Activated gamma-delta T cell treated with anti-CD3 and anti-CD28 coated beads, Interleukin-2, amount 50 U/mL, for 16 hours (primary cell): ENCODE measurements at places on chromosomes 6 and 20.

DNA sequence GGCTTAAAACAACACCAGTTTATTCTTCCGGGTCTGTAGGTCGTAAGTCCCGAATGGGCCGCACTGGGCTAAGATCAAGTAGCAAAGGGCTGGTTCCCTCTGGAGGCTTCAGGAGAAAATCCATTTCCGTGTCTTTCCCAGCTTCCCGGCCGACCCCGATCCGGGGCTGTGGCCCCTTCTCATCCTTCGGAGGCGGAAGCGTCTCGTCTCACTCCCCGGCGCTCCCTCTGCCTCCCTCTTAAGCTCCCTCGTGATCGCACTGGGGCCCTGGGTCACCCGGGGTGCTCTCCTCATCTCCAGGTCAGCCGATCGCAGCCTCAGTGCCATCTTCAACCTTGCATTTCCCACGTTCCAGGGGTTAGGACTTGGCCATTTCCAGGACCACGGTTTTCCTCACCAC lies 199.4 kb downstream of the WDR27 start:
- no peak for DNase-seq

DNA sequence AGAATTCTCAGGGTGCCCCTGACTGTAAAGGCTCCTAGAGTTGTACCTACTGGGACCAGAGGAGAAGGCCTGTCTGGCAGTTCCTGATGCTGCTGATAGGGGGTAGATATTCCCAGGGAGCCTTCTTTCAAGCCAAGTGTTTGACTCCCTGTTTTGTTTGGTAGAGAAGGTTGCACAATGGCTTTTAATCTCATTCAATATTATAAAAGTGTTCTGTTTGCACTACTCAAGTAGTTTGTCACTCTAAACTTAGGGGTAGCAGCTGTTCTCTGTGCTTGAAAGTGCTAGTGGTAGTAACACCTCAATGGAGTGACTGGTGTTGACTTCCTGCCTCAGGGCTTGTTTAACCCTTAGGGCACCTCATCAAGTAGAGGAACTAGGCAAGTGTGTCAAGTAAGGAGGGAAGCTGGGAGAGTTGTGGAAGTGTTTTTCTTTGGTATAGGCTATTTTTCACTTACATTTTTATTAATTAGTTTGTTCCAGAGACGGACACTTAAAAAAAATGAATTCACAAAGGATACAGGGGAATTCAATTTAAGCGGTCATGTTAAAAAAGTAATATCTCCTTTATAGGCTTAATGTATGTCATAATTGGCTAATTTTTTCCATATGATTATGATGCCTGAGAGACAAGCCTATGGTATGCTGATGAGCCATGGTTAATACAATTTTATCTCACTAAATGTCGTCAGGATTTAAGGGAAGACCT lies 38.1 kb downstream of the BICRAL start:
- DNase-seq: no peak

DNA sequence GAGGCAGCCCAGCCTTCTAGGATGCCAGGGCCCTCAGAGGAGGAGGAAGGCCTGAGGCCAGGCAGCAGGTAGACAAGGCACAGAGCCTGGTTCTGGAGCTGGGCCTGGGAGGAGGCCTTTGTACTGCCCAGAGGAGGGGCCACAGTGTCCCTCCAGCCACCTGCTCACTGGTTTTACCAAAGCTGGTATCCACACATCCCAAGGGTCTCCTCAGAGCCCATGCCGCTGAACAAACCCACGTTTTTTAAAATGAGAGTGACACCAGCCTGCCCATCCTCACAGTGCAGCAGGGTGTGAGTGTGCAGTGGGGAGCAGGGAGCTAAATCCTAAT lies 162.7 kb downstream of the LY86 start:
- no peak for DNase-seq

- DNase-seq: no peak
Measured at GRCh38 chr6:139587469-139587868, 213.0 kb upstream of the CITED2 start.

DNA sequence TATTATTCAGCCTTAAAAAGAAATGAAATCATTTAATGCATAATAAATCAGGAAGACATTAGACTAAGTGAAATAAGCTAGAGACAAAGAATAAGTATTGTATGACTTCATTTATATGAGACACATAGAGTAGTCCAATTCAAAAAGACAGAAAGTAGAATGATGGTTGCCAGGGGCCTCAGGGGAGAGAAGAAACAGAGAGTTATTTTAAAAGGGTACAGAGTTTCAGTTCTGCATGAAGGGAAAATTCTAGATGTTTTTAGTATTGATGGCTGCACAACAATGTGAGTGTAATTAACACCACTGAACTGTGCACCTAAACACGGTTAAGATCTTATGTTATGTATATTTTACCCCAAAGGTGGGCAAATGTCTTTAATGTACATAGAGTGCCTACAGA lies 1407.9 kb upstream of the MAP3K7 start:
- no peak for DNase-seq

DNA sequence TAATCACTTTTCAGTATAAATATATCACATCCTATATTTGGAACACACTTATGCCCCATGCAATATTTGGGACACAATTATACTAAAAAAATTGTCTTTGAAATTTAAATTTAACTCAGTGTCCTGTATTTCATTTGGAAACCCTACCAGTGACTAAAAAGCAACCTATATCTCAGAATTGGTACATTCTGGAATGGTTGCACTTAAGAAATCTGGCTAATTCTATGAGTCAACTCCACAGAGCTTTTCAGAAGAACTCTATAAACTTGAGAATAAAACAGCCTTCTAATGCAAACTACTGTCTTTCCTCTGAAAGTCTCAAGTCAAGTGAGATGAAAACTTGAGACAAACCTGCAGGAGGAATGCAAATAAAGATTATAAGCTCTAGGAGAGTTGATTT lies 320.2 kb downstream of the MAFB start:
- no peak for DNase-seq
